Hepatic stellate cell (primary cell): ENCODE measurements at places on chromosomes 4 and X.
A peak's percentile ranks its signal among the peaks of the same experiment; 100 is the strongest.

GRCh38 chr4:53562409-53562808, 28.9 kb downstream of the LNX1 start:
- DNase-seq = no peak

GRCh38 chr4:144967161-144967560, 130.8 kb downstream of the ANAPC10 start:
- DNase-seq = no peak

DNA sequence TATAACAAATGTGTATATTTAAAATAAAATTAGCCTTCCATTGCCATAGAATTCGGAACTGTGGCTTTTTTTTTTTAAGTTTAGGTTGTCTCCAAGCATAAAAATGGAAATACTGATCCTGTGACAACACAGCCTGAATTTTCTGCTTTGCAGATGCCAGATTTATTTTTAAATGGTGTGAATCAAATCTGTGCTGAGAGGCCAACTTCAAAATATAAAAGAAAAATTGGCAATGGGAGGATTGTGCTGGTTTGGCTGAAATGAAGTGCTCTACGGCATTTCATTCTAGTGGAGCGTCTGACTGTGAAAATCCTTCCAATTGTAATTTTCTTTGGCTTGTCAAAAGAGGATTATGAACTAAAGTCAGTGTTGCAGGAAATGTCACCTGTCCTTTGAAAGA, 580.3 kb upstream of the ZFP42 start:
- no peak for DNase-seq

DNA sequence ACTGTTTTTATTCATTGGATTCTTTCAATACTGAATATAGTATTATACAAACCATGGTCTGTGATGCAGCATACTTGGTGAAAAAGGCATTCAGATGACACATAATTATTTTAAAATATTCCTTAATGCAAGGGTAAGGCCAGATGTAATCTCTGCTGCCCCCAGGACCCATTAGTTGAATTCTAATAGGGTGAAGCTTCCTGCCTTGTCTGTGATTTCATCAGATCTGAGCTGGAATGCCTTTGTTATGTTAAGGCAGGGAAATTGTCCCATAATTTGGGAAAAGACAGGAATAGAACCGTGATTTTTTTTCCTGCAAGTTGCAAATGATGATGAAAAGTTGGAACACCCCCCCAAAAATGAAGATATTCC, 26.1 kb downstream of the ZRSR2 start:
- DNase-seq = peak; percentile 14

DNA sequence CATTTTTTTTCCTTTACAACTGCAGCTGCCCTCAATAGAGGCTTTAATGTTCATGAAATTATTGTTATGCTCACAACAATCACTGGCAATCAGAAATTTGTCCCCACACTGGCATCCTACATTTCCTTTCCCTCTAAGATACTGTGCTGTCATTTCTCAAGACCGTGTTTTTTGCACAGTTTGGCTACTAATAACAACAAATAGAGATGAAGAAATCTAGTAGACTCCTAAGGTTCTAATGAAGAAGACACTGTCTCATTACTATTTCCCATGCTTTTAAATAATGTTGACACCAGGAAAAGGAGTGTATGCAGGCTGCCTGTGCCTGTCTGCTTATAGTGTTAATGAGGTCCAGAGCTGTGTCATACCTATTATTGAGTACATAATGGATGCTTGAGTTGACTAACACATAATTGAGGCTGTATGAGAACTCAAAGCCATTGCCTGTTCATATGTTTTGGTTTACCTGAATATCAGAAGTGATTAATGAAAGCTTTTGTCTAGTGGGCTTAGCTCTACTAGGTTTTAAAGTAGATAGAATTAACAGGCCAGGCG, 1.5 kb upstream of the EIF4E start:
- DNase-seq = no peak
